Ovary (tissue), 10 donors: ENCODE measurements at places on chromosomes 12 and 14. TPM values are rescaled to one million over a fixed set of nuclear protein-coding genes. Genes with fewer than 3 reads are reported as not detected.

Gene TDRD9
- 5.1 TPM for total RNA-seq

Gene LALBA
- not detected for total RNA-seq

Gene DAO
- not detected for total RNA-seq

Gene PTGDR
- total RNA-seq: 0.52 TPM

Gene FAM234B
- total RNA-seq: 5.6 TPM

Gene ADAMTS20
- total RNA-seq: 0.23 TPM

Gene ATP5MC2
- total RNA-seq: 241 TPM

Gene ARID2
- total RNA-seq: 39.5 TPM
